ENCODE measurements at places on chromosomes 6 and 20.

- peak; percentile 88 for DNase-seq
Measured at GRCh38 chr20:36951198-36951978, at the start of gene SAMHD1. SAMHD1 (minus strand) TSS chr20:36951708; CDS start chr20:36951643, 65 bp downstream.

GRCh38 chr6:105317607-105318533 lies 85.0 kb downstream of the PREP start:
- no peak for DNase-seq

DNA sequence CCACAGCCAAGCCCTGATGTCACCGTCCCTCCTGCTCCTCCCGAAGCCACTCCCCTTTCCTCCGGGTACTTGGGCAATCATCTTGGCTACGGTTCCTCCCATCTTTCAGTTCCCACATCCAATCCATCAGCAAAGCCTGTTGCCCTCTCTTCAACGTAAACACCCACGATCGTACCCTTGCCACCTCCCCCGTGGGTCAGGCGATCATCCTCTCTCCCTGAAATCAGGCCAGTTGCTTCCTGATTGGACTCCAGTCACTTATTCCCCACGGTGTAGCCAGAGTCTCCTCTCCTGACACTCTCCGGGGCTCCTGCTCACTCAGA lies 44.5 kb downstream of the SULF2 start:
- DNase-seq, result no peak

DNA sequence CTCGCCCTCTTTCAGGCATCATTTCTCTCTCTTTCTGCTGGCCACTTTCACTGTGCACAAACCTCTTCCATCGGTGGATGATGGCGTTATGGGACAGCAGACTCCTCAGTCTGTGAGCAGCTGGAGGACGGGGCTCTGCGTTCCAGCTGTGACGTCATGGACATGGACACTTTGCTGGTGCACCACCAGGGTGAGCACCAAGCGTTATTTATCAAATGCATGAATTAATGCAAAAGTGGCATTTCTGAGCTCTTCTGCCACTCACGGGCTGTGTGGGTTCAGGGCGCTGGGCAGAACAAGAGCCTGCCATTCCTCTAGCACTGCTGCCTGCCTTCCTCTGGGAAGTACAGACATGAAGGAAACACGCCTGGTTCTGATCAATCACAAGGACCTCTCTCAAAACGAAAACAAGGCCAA lies 82.9 kb upstream of the MPC1 start:
- DNase-seq, result no peak

- DNase-seq, result no peak
Measured at GRCh38 chr6:87482366-87482765, 9.6 kb downstream of the SLC35A1 start.

DNA sequence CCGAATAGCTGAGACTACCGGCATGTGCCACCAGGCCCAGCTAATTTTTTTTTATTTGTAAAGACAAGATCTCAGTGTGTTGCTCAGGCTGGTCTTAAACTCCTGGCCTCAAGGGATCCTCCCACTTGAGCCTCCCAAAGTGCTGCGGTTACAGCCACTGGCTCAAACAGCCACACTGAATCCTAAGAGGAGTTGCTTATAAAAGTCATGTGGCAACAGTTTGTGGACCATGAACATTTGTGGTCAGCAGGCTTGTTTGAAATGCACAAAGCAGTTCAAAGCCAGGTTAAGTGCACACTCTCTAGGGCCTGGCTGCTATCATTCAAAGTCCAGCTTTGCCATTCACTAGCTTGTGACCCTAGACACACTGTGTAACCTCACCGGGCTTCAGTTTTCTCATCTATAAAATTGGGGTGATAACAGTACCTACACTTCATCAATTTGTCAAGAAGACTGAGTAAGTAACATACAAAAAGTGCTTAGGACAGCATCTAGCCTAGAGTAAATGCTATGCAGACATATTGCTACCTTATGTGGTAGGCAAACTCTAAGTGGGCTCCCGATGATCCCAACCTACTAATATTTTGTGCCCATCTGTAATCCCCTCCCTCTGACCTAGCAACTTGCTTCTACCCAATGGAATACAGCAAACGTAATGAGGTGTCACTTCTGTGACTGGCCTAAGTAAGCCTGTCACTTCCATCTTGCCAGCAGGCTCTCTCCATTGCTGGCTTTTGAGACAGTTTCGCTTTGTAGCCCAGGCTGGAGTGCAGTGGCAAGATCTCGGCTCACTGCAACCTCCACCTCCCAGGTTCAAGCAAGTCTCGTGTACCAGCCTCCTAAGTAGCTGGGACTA lies 122.9 kb downstream of the ZMYND8 start:
- no peak for DNase-seq

- DNase-seq, result no peak
Measured at GRCh38 chr6:5854899-5855298, 151.8 kb downstream of the NRN1 start.

DNA sequence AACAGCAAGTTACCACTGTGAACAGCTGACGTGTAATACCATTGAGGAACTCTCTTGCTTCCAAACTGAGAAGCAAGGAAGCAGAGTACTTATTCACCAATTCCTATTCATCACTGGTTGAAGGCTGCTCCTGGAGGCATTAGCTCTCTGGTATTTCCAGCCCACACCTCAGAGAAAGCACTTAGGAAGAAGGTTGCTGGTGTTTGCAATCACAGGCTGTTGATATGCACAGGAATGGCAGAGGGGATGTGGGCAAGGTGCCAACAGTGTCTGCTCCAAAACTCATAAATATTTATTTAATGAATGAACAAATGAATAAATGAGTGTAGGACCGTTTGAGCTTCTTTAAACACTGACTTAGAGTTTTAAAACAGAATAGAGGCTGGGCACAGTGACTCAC lies 6.9 kb upstream of the RRBP1 start:
- no peak for DNase-seq

DNA sequence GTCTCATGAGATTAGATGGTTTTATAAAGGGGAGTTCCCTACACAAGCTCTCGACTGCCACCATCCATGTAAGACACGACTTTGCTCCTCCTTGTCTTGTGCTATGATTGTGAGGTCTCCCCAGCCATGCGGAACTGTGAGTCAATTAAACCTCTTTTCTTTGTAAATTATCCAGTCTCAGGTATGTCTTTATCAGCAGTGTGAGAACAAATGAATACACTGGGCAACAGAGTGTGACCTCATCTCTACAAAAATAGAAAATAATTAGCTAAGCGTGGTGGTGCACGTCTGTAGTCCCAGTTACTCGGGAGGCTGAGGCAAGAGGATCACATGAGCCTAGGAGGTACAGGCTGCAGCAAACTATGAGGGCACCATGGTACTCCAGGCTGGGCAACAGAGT lies 51.3 kb downstream of the MDN1 start:
- no peak for DNase-seq

DNA sequence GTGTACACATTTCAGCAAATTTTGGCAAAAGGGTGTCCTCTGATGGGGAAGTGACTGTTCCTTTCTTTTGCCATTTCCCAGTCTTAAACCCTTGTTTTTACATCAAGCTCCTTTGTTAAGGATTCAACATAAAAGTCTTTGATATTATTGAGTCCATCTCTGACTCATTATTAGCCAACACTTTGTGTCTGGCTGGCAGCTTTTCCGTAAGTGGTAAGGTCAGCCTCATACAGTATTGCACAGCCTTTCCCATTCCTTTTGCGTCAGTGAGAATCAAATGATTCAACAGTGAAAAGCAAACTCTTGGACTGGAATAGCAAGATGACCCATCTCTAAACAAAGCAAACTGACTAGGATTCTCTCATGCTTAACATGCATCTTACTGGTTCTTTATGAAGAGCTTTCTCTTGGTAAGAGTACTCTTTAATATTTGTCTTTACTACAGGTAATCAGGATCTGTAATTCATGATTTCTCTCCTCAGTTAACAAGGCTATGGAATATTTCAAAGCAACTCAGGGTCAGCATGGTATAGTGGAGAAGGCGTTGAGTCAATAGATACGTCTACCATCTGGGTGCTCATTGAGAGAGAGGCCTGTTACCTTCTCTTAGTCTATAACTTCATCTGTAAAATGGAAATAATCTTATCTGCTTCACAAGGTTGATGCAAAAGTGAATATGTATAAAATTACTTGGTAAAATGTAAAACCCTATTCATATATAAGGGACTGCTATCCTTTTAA lies 183.6 kb downstream of the PRL start:
- DNase-seq, result no peak

DNA sequence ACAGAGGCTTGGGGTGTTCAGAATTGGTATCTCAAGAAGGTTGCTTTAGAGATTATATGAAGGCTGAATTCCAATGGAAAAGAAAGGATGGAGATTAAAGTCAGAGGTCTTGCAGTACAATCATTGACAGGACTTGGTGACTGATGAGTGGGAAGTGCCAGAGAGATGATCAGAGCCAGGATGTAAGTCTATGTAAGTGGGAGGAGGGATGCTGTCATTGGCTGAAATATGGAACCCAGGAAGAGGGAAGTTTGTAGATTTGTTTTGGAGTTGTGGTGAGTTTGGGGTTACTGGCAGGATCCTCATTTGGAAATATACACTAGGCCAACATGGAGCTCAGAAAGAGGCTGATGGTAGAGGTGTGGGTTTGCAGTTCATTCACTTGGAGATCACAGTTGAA lies 23.8 kb upstream of the TNFAIP3 start:
- no peak for DNase-seq

DNA sequence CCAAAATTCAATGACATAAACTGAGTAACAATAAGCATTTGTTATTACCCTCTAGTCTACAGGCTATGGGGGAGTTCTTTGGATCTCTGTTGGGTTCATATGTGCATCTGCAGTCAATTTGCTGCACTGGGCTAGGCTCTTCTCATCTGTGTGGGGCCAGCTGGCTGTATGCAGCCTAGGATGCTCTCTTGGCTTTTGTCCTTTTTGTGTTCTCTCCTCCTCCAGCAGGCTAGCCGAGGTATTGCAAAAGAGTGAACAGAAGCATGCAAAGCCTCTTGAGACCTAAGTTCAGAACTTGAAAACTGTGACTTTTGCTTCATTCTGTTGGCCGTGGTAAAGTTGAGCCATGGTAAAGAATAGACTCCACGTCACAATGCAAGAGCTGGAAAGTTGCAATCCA lies 62.8 kb upstream of the FOXO3 start:
- DNase-seq, result peak; percentile 34

DNA sequence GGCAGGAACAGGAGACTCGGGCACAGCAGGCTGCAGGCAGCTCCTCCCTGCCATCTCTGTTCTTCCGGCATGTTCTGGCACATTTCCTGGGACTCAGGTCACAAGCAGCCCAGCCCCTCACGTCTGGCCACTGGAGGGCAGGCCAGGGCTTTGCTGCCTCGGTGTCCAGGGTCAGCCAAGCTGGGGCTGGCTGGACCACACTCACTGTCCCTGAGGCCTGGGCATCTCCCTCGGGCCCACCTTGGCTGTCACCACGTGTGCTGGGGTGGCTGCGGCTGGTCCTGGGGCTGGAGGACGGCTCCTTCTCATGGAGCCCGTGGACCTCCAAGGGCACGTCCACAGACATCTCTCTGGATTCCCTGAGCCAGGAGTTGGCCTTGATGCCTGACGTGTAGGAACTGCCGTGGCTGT lies 18.5 kb downstream of the FRMD1 start:
- DNase-seq, result no peak

All from activated CD4-positive, alpha-beta T cell treated with anti-CD3 and anti-CD28 coated beads, Interleukin-2, amount 10 ng/mL, durations not matched to agents 7 days and 5 days (primary cell).